ENCODE measurements at places on chromosomes 7 and 10.

- DNase-seq: no peak
Observed at GRCh38 chr7:157047148-157047547, 36.7 kb upstream of the MNX1 start.

- DNase-seq: no peak
Observed at GRCh38 chr7:116984511-116984910, 31.2 kb downstream of the ST7 start.

- no peak for DNase-seq
Observed at GRCh38 chr7:41219276-41219675, 483.6 kb downstream of the INHBA start.

GRCh38 chr7:151818674-151819519 lies 58.0 kb downstream of the PRKAG2 start:
- no peak for DNase-seq

GRCh38 chr7:90390926-90391325 lies 12.3 kb upstream of the CLDN12 start:
- no peak for DNase-seq

- no peak for DNase-seq
Observed at GRCh38 chr10:11345224-11346054, 266.0 kb downstream of the USP6NL start.

- DNase-seq: no peak
Observed at GRCh38 chr10:48981310-48981907, 41.8 kb upstream of the LRRC18 start.

DNA sequence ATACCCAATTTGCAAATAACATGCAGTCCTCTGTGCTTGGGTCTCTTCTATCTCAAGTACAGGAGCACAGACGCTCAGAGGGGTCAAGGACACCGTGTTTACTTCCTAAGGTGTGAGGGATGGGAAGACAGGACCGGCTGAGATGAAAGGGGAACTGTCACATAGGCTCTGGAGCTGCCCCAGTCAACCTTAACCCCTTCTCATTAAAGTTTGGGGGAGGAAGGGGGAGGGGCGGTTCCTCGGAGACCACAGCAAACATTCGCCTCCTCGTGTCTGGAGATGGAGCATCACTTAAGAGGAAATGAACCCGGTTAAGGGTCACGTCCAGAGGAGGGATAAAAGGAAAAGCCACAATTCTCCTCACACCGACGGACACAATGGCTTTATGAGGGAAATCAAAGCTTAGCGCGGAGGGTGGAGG lies 1.1 kb downstream of the SH3PXD2A start:
- no peak for DNase-seq

DNA sequence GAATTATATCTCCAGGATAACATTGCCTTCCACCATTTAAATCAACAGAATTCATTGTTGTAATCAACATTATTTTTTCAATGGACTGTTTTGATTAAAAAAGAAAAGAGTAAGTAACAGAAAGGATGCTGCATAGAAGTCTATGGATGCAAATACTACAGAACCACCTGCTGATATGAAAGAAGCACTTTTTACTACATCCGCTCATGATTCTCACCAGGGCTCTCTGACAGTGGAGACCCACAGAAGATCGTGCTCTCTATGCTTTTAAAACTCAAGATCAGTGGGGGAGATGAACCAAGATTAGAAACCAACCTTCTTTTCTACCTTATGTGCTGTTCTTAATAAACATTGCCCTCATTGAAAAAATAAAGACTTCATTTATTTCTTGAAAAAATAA lies 24.4 kb downstream of the RHOBTB1 start:
- DNase-seq: no peak

GRCh38 chr10:7896297-7896696 lies 78.0 kb downstream of the TAF3 start:
- no peak for DNase-seq

- DNase-seq: no peak
Observed at GRCh38 chr7:142150356-142150755, 38.8 kb downstream of the MGAM2 start.

DNA sequence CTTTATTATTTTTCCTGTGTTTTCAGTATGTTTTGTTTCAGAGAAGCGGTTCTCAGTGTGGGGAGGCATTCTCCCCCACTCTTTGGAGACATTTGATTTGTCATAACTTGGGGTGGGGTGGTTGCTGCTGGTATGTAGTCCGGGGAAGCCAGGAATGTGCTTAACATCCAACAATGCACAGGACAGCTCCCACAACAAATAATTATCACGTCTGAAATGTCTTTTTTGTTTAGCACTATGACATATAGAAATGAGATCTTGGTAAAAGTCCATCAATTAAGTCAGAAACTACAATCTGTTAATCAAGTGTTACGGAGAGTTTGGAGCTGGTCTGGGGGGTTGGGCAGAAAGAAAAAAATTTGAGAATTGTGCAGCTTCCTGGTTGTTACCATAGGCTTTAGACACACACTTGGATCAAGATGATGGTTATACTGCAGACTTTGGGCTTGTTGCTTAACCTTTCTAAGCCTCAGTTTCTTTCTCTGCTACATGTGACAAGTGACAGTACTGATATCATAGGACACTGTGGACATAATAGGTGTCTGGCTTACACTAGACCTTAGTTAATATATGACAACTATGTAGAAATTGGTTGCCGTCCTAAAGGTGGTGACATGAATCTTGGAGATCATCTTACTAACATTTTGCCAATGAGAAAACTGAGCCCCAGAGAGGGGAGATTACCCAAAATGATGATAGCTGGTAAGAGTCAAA lies 113.7 kb downstream of the LRMDA start:
- DNase-seq: no peak

DNA sequence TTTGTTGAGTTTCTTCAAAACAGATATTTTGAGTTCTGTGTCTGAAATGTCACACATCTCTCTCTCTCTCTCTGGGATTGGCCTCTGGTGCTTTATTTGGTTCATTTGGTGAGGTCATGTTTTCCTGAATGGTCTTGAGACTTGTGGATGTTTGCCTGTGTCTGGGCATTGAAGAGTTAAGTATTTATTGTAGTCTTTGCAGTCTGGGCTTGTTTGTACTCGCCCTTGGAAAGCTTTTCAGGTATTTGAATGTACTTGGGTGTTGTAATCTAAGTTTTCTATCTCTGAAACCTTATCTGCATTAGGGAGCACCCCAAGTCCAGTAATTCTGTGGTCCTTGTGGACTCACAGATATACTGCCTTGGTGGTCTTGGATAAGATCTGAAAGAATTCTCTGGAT lies 106.7 kb upstream of the PRSS58 start:
- DNase-seq: no peak

DNA sequence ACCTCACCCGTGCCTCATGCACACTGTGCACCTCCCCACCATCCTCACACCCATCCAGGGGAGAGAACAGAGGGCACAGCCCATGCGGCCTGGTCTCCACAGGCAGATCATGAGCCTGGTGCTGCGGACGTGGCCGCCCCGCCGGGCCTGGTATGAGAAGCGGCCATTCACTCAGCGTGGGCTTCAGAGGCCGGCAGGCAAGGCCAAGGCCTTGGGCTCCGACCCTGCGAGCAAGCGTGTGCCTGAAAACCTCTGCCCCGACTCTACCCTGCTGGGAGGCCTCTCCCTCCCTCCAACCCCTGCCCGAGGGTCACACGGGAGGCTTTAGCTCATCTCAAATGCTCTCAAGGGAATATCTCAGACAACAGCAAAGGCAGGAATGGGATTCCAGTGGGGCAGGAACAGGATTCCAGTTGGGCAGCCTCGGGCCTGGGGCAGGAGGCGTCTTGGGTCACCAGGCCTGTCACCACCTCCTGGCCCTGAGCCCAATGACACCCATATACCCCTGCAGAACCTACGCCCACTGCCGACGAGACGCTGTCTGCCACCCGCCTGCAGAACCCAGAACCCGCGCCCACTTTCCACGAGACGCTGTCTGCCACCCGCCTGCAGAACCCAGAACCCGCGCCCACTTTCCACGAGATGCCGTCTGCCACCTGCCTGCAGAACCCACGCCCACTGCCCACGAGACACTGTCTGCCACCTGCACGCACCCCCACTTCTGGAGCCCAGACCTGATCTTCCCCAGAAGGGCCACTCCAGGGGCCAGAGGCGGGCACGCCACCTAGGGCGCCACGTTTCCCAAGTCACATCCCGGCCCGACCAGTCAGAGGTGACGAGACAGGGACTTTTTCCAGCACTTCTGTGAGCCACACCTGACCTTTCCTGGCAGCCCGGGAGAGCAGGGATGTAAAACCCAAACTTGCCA lies 38.9 kb downstream of the ADAP1 start:
- no peak for DNase-seq

GRCh38 chr10:11594589-11595394 lies 16.7 kb downstream of the USP6NL start:
- no peak for DNase-seq

Data from activated CD8-positive, alpha-beta memory T cell treated with anti-CD3 and anti-CD28 coated beads for 4 hours (primary cell).